ENCODE measurements at places on chromosomes 6 and 20.
A peak's percentile ranks its signal among the peaks of the same experiment; 100 is the strongest.

DNA sequence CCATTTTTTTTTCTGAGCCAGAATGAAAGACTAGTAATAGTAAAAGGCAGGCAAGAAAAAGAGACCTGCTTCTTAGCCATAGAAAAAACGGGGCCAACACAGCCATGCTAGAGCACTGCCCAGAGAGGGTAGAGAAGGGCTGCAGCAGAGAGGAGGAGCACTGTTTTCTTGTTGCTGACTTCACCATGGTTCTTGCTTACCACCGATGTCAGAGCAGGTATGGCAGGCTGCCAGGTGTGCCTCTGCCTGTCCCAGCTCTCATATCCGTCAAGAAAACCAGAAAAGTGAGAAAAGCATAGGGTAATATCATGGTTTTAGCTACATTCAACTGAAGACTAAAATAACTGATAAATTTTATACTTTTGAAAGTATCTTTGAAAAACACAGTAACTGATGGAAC is 60.7 kb downstream of the DTNBP1 start:
- no peak for DNase-seq

- DNase-seq, result no peak
Observed at GRCh38 chr20:13202565-13202964, 18.5 kb upstream of the ISM1 start.

DNA sequence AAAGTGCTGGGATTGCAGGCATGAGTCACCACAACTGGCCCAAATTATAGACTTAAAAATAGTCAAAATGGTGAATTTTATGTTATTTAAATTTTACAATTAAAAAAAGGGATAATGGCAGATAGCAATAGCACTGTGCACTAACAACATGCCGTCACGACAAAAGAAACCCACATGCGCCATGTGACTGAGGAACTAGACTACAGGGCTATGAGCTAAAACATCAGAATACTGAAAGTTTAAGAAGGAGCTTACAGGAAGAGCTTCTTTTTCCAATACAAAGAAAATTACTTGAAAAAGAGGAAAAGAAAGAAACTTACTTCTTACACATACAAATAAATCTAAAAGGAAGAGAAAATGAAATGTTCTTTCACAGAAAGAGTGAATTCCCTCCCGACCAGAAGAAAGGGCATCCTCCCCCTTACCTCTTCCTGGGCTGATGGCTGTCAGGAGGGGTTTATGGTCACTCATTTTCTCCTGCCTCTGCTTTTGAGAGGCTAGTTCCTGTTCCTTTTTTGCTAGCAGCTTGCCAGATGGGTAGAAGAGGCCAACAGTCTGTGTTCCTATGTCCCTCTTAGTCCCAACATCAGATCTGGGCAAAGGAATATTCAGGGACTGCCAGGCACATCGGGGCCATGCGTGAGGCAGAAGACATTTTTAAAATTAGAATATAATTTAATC is 54.5 kb downstream of the DZANK1 start:
- DNase-seq, result no peak

DNA sequence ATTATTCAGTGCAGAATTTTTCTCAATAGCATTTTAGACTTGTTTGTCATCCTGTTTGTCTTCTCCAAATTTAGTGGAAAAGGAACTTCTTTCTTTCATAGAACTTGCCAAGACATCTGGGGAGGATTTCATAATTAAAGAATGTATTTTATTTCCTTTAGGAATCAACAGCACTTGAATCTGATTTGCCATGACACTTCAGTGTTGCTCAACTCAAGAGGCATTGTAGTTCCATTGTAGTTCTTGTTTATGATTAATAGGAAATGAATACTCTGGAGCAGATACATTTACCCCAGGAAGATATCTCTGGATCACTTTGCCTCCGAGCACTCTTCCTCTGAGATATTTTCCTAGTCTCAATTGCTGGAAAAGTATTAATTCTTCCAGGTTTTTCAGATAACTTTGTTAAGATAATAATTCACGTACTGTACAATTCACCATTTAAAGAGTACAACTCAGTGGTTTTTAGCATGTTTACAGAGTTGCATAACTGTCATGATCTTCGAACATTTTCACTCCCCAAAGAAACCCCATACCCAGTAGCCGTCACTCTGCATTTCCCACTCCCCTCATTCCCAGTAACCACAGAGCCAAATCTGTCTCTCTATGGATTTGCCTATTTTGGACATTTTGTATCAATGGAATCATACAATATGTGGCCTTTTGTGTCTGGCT is 29.7 kb downstream of the AKAP12 start:
- DNase-seq, result no peak

DNA sequence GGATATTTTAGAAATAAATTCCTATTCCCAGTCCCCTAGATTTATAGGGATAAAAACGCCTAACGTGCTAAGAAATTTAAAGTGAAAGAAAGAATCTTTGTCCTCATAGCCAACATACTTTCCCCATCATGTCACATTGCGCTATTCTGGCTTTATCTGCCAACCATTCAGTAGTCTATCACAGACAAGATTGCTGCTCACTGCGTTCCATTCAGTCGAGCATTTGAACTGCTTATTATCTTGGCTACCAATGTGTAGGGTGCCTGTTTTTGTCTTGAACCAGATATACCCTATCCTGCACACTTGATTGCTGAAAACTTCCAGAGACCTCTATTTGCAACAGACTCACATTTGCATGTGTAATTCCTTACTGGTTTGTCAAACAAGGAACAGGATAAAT is 751.5 kb downstream of the EPHA7 start:
- no peak for DNase-seq

DNA sequence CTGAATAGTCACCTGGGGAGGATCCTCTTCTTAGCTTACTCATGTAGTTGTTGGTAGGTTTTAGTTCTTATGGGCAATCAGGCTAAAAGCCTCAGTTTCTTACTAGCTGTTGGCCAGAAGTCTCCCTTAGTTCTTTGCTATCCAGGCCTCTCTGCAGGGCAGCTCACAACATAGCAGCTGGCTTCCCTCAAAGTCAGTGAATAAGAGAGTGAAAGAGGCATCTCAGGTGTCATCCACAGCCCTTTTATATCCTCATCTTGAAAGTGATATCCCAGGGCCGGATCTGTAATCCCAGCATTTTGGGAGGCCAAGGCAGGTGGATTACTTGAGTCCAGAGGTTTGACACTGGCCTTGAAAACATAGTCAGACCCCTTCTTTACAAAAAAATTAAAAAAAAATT is 42.1 kb upstream of the FOXA2 start:
- DNase-seq, result peak; percentile 17

DNA sequence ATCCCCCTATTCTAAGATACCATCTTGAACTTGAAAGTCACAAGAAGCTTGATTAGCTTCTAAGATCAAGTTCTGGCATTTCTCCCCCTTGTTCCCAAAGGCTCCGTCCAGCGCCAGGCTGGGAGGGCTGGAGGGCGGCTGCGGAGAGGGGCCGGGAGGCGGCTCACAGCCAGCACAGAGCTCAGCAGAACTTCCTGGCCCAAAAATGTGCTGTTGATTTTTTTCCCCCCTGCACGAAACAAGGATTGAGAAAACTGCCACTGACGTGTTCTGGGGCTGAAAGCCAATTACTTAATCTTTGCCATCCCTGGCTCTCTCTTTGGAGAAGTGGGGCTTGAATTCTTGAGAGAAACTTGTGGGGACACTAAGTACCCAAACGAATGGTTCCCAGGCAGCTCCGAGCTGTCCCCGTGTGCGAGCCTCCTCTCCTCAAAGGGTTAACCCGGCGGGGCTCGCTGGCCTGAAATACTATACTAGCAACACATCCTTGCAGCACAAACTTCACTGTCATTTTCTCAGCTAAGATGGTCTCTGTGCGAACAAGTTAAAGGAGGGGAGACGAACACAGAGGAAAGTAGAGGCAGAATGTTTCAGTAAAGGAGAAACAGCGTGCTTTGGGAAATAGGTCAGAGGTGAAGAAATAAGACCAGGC is 452 bp downstream of the TRAF3IP2 start:
- peak; percentile 78 for DNase-seq

DNA sequence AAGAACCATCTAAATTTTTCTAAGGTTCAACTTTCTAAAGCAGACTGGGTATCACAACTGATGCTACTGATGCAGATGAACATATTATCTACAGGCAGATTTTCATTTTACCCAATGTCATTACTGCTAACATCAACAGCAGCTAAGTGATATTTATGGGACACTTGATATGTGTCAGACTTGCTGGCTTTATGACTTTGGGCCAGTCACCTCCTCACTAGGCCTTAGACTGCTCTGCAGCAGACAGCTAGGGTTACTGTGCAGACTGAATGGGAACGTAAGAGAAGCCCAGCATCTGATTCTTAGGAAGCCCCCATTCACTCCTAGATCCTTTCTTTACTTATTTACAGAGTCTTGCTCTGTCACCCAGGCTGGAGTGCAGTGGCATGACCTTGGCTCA is 66.2 kb downstream of the MYH7B start:
- DNase-seq, result no peak

DNA sequence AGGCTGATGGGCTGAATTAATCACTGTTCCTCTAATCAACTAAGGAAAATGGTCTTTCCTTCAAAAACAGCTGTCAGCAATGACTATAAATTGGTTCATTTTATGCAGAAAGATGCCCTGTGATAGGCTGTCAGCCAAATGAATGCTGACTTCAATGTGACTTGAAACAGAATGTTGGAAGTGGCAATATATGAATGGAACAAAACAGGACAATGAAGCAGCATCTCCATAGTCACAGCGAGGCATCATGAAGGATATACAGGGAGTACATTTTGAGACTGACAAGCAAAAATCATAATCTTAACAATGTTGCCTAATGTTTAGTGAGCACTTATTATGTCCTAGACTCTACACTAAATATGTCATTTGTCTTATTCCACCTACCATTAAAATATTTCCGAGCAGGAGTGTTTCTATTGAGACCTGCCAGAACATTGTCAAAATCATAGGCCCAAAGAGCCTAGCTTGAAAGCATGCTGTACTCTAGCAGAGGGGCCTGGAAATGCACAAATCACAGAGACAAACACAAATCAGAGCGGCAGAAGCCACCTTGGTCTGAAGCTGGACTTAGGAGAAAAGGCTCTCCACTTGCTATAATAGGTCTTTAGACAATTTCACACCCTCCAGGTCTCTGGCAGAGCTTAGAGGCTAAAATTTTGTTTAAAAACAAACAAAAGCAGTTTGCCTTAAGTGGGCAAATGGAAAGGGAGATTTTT is 63.3 kb downstream of the FAM50B start:
- no peak for DNase-seq

DNA sequence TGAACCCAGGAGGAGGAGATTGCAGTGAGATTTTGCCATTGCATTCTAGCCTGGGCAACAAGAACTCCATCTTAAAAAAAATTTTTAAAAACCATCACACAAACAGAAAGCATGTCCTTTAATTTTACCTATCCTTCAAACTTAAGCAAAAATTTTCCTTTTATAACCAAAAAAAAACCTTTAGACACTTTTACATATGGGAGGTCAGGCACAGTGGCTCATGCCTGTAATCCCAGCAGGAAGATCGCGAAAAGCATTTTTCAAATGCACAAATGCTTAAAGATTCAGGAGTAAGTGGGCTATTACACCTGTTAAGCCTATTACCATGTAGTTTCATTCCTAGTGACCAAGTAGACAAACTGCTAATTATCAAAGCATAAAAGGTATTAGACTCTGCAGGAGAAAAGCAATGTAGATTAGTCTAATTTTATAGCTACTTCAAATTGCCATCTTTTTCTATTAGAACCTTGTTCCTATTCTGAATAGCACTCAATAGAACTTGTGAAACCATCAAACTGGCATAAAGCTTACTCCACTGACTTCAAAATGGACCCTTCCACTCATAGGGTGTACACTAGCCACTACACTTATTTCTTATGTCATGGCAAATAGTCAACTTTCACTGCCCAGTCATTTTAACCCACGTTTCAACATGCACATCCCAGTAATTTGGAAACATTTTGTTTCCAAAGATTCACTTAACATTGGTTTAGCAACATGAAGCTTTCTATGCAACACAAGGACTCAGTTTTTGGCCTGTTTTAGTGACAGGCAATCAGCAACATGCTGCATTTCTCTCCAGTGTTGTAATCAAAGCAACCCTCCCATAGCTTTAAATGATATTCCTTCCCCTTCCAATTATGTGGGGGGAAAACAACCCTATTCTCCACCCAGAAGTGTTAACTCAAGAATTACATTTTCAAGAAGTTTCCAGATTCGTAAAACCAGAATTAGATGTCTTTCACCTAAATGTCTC is 4.0 kb downstream of the EEF1A1 start:
- no peak for DNase-seq

GRCh38 chr20:52837378-52837777 is 134.8 kb upstream of the TSHZ2 start:
- no peak for DNase-seq

DNA sequence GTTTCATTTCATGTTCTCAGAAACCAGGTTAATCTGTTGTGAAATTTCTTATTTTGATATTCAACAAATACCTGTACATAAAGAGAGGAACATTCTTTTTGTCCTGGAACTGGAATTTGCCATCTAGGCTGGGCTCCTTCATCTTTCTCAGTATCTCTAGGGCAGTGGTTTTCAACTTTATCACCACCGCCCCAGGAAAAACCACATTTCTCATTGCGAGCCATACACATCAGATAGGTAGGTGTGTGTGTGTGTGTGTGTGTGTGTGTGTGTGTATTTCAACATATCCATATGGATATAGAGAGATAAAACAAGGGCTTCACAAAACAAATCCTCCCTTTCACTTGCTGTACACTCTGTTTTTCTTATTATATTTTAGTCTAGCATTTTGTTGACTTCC is 24.1 kb downstream of the BFSP1 start:
- no peak for DNase-seq

DNA sequence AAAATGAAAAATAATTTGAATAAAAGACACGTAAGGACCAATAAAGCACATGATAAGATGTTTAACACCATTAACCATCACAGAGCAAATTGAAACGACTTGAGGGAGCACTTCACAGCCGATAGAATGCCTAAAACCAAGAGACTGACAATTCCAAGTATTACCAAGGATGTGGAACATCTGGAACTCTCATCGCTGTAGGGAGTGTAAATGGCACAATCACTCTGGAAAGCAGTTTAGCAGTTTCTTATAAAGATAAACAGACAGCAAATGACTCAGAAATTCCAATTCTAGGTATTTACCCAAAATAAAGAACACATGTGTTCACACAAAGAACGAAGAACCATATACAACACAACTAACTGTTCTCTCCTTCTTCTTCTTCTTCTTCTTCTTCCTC is 8.5 kb upstream of the UBD start:
- no peak for DNase-seq

DNA sequence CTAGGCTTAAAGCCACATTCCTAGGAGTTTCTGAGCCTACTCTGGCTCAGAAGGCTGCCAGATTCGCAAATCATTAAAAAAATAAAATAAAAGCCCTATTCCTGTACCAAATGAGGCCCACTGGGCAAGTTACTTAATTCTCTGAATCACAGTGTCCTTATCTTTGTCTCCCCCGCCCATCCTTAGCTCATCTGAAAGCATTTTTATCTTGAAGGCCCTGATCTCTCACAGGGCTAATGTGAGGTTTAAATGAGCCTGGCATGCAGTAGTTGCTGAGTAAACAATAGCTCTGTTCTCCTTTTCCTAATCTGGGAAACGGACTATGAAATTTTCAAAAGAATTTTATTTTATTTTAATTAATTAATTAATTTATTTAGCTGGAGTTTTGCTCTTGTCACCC is 2.1 kb upstream of the ZBTB12 start:
- no peak for DNase-seq

GRCh38 chr6:33197431-33198048 is 2.9 kb downstream of the RXRB start:
- no peak for DNase-seq
